ELF-1 (cell line): ENCODE measurements at places on chromosomes 5 and 9.

- DNase-seq, result peak; percentile 32
These were observed 237.5 kb downstream of the CD180 start for GRCh38 chr5:66958980-66959641.

DNA sequence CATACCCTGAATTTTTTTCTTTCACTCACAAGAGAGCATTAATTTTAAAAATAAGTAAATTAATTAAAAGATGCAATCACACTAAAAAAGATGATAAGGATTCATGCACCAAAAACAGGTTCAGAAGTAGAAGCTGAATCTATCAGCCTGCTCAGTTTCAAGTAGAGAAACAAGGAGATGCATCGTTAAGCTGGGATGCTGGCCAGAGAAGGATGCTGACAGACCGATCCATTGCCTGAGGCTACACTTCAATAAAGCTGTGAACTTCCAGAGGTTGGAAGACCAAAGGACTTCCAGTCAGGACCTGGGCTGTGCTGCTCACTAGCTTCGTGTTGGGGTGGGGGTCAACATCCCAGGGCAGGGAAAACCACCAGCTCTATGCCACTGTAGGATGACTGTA is 457.7 kb downstream of the EFNA5 start:
- peak; percentile 50 for DNase-seq

GRCh38 chr5:6459896-6460295 is 11.2 kb downstream of the UBE2QL1 start:
- no peak for DNase-seq

DNA sequence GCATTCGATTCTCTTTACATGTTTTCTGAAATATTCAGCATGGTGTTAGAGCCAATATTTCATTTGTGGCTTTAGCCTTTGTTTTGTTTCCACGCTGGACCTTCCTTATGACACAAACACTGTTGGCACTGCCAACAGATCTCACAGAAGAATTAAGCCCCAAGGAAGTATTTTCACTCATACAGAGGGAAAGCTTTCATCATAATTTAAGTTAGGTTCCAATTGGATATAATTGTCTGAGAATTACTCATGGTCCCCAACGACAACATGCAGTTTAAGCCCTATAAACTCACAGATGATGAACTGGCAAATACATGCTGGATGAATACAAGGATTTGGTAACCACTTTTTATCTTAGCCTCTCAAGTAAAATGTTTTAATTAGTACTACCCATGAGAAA is 259.5 kb downstream of the EBF1 start:
- no peak for DNase-seq
